ENCODE measurements at places on chromosomes 12 and 14. TPM values are rescaled to one million over a fixed set of nuclear protein-coding genes. Genes with fewer than 3 reads are reported as not detected.

The ARHGDIB gene
- 8.3 TPM for total RNA-seq

DNA sequence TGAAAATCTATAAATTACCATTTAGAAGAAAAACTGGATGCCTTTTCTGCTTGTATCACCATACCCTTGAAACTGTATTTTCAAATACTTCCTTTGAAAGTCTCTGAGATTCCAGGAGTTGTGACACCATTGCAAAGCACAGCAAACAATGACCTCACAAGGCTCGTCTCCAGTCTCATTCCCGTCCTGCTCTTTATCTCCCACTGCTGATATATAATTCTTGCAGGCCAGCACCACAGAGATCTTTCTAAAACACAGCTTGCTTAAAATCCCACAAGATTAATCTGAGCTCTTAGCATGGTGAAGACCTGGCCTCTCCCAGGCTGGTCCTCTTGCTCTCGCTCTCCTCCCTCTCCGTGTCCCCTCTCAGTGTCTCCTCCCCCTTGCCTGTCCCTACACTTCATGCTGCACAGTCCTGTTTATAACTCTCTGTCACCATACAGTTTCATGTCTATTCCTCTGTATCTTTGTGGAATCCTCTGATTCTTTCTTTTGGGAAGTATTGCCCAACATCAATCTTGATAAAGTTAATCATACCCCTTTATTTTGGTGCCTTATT, 51.8 kb downstream of the ZFYVE21 start:
- DNase-seq: no peak

The TMEM106C gene
- total RNA-seq: 91.7 TPM

DNA sequence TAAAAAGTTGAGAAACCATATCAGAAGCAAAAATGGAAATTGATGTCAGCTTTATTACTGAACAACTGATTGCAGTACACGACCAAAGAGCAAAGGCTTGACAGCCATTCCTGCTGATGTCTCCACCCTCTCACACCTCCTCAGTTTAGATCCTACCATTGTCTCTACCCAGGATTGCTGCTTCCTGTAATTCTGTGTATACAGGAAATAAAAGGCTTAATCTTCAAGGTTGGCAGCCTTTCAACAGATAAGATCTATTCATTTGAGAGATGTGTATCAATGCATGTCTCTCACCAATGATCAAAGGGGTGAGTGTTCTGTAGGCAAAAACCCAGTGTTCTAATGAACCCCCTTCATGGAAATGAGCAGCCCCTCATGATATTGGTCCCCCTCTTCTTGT, 27.0 kb downstream of the SLCO1C1 start:
- DNase-seq: no peak

DNA sequence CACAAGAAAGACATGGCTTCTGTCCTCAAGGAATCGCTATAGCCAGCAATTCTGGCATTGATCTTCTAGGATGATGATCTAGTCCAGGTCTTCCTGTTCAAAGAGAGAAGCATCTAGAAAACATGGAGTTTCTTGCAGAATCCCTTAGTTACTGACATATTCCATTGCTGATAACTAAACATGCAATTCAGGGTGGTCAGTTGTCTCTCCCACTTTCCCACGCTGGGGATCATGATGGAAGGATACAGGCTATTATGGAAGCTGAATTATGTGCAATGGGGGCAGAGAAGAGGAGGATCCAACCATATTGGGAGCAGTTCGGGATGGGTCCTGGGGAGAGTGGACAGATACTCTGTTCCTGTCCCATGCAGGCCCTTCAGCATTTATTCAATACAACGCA, 9.8 kb upstream of the RPH3A start:
- no peak for DNase-seq

GRCh38 chr14:44720707-44721106, 213.6 kb upstream of the FSCB start:
- DNase-seq: no peak

- DNase-seq: peak; percentile 49
These were observed 890 bp downstream of the SPTLC2 start for GRCh38 chr14:77615361-77616132.

DNA sequence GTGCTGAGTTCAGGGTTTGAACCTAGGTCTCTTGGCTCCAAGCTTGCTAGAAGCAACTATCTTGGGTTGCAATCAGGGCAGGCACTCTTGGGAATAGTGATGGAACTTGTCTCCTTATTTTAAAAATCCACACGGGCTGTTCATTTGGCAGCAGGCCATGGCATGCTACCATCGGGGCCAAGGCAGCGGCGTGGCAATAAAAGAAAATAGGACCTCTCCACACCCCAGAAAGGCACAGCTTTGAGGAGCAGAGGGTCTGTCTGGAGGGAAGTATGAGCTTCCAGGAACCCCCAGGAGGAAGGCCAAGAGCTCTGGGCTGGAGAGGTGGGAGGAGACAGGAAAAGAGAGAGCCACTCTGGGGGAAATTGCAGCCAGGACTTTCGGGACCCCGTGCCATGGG, 15.3 kb downstream of the RPS6KL1 start:
- no peak for DNase-seq

- DNase-seq: peak; percentile 40
These were observed 10.6 kb downstream of the AHNAK2 start for GRCh38 chr14:104967386-104968152.

The NPFF gene
- not detected for total RNA-seq

- DNase-seq: no peak
These were observed 2.2 kb downstream of the NUDT4 start for GRCh38 chr12:93379981-93380361.

DNA sequence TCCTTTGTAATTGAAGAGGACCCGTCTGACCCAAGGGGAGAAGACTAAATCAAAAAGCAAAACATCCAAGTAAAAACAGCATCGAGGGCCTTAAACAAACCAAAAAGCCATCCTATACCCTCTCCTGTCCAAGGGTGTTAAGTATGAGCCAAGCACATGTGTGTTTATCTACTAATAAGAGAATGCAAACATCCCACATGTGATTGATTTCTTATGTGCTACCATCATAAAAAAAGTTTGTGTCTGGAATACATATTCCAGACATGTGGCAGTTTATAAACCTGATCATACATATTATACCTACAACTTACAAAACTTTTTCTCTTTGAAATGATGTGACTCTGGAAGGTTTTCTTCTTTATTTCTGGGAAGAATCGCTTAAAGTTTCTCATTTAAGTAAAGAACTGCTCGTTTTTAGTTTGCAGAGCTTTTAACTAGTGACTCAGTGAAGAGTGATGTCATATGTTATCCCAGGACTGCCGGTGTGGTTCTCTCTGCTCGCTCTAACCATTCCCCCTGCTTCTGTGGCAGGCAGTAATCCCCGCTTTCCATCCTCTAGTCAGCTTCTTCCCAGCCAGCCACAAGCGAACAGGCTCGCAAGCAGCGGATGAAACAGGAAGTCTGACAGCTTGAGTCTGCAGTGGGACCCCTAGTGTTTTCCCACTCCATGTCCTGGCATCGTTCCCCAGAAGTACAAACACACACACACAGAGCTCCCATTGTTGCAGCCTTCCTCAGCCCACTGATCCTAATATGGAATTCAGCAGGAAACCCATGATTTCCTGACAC, 431 bp upstream of the RHOJ start:
- peak; percentile 99 for DNase-seq

DNA sequence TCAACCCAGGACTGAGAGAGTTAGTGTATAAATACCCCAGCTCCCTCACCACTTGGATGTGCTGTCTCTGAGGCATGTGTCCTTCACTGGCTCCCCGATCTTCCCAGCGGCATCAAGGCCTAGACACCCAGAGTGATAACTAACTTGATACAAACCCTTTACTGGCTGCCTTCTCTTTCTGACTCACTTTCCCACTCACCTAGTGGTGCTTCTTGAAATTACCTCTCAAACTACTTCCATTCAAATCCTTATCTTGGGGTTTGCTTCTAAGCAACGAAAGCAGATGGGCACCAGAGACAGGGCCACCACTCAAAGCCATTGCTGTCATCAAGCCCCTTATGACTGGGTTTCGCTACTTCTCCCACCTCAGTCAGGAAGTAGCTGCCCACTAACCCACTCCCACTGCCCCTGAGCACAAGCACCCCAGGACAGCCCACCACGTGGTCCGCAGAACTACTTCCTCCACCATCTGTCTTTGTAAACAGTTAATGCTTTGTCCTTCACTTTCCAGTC, 17.2 kb downstream of the ZFP36L1 start:
- DNase-seq: no peak

- DNase-seq: no peak
These were observed 175.3 kb downstream of the PLCZ1 start for GRCh38 chr12:18562531-18562930.

DNA sequence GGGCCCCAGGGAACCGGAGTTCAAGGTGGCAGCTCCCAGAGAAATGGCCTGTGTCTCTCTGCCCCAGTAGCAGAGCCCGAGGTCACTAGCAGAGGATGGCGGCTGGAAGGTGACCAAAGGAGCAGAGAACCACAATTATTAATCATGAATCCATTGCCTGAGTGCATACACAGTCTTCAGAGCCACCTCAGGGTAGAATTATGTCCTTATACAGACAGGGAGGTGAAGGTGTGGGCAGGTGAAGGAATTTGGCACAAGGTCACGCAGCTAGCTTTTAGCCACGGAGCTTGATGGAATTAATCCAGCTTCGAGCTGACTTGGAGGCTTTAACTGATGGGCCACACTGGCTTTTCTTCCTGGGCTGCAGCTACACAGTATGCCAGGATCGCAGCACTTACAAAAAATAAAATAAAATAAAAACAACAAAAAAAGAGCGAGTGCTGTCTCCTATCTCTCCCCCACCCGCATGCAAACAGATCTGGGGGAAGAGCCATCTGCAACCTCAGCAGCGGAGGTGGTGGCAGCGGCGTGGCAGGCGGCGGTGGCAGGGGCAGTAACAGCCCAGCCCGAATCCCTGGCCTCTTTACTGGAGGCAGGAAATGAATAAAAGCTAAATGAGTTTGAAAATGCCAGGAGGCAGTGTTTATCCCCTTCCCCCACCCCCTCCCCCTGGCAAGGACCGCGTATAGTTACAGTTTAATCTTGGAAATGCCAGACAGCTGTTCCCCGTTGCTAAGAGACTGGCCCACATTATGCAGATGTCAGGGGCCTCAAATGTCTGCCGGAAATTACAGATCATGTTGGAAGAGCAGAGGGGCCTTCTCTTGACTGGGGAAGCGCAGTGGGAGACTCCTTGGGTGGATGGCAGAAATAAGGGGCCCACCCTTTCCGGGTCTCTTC, 93.5 kb downstream of the LRRC74A start:
- peak; percentile 91 for DNase-seq

- no peak for DNase-seq
These were observed 99.6 kb downstream of the LMO3 start for GRCh38 chr12:16506394-16506793.

- peak; percentile 57 for DNase-seq
These were observed 800.5 kb downstream of the NRXN3 start for GRCh38 chr14:78970677-78971076.
